ENCODE measurements at places on chromosomes 7 and 10.

GRCh38 chr7:157892751-157893523 is 556.1 kb downstream of the DNAJB6 start:
- no peak for DNase-seq

GRCh38 chr7:150400008-150400787 is 21.1 kb downstream of the ZNF775 start:
- DNase-seq = no peak

- DNase-seq = no peak
Observed at GRCh38 chr7:625376-625971, 101.0 kb upstream of the DNAAF5 start.

- no peak for DNase-seq
Observed at GRCh38 chr7:49172639-49173038, 248.3 kb downstream of the CDC14C start.

DNA sequence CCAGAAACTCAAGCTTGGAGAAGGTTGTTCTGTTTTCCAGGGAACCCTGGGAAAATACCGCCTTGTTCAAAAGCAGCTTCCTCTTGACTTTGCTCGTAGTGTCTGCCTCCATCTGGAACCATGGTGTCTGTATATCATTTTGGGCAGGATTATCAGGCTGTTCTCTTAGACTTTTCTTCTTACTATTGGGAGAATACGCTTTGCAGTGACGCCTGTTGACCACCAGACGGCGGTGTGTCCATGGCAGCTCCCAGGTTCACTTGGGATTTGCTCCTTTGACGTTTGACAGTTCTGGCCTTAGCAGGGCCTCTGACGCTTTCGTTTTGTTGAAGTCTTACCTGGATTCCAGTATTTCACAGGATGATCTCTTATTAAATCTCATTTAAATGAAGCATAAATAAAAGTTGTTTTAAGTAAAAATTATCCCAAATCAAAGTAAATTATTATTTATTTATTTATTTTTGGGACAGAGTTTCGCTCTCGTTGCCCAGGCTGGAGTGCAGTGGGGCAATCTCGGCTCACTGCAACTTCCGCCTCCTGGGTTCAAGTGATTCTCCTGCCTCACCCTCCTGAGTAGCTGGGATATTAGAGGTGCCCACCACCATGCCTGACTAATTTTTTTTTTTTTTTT is 41.8 kb upstream of the GJD4 start:
- peak; percentile 72 for DNase-seq

GRCh38 chr10:659688-660141 is 29.8 kb downstream of the DIP2C start:
- DNase-seq = peak; percentile 60

- no peak for DNase-seq
Observed at GRCh38 chr7:139340808-139341057, 404 bp upstream of the FMC1 start.

DNA sequence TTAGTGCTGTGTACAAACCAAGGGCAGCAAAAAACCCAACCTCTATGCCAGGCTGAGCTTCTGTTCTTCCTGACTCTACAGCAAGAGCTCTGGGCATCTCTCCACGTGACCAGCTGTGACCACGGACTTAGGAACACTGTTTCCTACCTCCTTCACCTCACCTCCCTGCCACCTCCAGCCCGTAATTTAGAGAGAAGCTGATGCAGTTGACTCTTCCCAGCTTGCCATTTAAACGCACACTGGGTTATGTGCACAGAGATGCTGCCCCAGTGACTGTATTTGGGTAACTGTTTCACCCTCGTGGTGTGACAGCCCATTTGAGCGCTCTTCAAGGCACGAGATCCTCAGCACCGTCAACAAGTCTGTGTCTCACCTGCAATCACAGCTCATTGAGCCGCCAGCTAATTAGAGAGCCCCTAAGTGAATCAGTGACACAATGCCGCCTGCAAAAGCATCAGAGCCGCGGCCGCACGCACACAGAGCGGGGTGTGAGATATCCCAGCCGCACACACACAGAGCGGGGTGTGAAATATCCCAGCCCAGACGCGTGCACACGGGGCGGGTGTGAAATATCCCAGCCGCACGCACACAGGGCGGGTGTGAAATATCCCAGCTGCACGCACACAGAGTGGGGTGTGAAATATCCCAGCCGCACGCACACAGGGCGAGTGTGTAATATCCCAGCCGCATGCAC is 319.7 kb downstream of the PTPRN2 start:
- no peak for DNase-seq

- DNase-seq = no peak
Observed at GRCh38 chr7:111006691-111007090, 84.2 kb upstream of the LRRN3 start.

GRCh38 chr7:78769481-78770101 is 683.9 kb downstream of the MAGI2 start:
- DNase-seq = peak; percentile 38

GRCh38 chr7:148962440-148962822 is 65.9 kb downstream of the PDIA4 start:
- no peak for DNase-seq

- DNase-seq = no peak
Observed at GRCh38 chr7:144057954-144058353, 9.2 kb downstream of the OR2A5 start.

- DNase-seq = no peak
Observed at GRCh38 chr7:78095549-78095948, 297.0 kb downstream of the PHTF2 start.

Measured in muscle of leg (tissue), 16 donors.